Stimulated activated CD4-positive, alpha-beta T cell treated with anti-CD3 and anti-CD28 coated beads, Interleukin-2, amount 100 ng/mL, for 24 hours (primary cell): ENCODE measurements at places on chromosomes 1 and 21.

GRCh38 chr1:3657578-3658230 is 5.4 kb downstream of the TP73 start:
- no peak for DNase-seq

- no peak for DNase-seq
These were observed 43.6 kb downstream of the PTPRU start for GRCh38 chr1:29279951-29280391.

DNA sequence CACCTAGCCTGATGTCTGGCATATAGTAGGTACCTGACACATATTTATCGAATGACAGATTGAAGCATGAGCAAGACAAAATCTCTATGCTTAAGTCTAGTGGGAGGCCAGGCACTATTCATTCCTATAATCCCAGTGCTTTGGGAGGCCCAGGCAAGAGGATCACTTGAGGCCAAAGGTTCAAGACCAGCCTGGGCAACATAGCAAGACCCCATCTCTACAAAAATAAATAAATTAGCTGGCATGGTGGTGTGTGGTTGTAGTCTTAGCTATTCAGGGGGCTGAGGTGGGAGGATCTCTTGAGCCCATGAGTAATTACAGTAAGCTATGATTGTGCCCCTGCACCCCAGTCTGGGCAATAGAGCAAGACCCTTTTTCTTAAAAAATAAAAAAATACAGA is 23.2 kb upstream of the TUT4 start:
- no peak for DNase-seq

- DNase-seq, result peak; percentile 96
These were observed at the start of gene CHTOP for GRCh38 chr1:153633754-153634665. CHTOP (plus strand) TSS chr1:153634066; CDS start chr1:153636589, 2,523 bp downstream.

DNA sequence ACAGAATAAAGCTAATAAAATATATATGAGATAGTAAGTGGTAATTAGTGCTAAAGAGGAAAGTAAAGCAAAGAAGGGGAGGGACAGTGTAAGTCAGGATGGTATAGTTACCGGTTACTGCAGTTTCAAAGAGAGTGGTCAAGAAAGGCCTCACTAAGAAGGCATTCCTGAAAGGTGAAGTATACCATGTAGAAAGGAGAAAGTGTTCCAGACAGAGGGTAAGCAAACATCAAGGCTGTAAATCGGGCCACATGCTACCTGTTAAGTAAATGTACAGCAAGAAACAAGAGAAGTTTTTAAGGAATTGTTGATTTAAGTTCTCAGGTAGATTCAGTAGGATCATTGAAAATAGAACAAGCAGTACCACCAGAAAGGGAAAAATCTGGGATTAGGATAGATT is 9.7 kb downstream of the DESI2 start:
- DNase-seq, result no peak

DNA sequence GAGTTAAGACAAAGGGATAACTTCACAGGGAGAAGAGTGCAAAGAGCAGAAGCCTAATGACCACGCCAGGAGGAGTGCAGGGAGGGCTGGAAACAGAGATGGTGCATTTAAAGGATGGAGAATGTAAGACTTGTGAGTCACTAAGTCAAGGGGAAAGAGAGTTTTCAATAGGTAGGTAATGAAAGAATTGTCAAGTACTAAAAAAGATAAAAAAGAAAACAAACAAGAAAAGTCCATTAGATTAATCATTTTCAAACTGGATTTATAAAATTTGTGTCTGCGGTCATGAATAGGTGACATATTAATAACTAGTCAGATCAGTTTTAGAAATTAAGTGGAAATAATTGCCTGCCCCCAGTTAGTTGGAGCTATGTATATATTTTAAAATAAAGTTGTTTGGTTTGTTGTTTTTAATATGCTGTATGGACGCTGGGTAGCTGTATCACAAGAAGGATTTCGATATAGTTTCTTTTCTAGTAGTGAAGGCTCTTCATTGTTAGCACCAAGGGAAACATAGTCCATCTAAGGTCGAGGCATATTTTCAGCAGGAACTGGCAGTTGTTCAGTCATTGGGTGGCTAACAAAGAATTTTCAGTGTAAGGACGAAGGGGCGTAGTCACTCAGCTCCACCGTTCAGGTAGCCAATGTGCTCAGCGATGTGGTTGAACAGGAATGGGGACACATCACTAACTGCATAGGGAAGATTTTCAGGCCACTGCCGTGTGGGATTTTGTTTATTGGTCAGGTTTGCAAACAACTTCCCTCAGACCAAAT is 203.0 kb downstream of the TGFB2 start:
- no peak for DNase-seq

GRCh38 chr1:230824551-230824918 is 43.8 kb downstream of the C1orf198 start:
- DNase-seq, result no peak

DNA sequence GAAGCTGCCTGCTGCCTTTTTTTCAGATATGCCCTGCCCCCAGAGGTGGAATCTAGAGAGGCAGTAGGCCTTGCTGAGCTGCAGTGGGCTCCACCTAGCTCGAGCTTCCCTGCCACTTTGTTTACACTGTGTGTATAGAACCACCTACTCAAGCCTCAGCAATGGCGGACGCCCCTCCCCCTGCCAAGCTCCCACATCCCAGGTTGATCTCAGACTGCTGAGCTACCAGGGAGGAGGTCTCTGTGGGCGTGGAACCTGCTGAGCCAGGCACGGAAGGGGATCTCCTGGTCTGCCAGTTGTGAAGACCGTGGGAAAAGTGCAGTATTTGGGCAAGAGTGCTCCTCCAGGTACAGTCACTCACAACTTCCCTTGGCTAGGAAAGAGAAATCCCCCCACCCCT is 65.1 kb downstream of the MSH4 start:
- DNase-seq, result no peak

- no peak for DNase-seq
These were observed 12.5 kb upstream of the GPR153 start for GRCh38 chr1:6273380-6273891.

- DNase-seq, result no peak
These were observed 59.6 kb upstream of the MACF1 start for GRCh38 chr1:39144924-39145323.

GRCh38 chr1:33826311-33826710 is 37.6 kb upstream of the HMGB4 start:
- no peak for DNase-seq

- DNase-seq, result no peak
These were observed 75.1 kb downstream of the LAMC1 start for GRCh38 chr1:183098317-183098716.

DNA sequence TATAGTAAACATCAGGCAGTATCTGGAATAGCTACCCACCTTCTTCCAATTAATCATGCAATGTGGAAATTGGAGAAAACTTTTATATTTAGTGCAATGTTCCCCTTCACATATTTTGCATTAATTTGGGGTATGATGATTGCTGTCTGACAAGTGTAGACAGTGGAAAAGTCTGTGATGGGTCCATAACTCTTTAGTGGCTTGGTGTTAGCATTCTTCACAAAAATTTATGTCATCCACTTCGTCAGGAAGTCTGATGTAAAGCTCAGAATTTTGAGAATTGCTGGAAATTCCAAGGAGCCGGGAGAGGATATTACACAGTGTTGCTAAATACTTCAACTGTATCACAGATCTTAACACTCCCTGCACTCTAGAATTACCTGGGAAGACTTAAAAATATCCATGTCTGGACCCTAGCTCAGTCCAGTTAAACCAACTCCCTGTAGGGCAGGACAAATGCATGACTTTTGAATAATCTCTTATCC is 549.7 kb upstream of the PLXNA2 start:
- DNase-seq, result no peak

DNA sequence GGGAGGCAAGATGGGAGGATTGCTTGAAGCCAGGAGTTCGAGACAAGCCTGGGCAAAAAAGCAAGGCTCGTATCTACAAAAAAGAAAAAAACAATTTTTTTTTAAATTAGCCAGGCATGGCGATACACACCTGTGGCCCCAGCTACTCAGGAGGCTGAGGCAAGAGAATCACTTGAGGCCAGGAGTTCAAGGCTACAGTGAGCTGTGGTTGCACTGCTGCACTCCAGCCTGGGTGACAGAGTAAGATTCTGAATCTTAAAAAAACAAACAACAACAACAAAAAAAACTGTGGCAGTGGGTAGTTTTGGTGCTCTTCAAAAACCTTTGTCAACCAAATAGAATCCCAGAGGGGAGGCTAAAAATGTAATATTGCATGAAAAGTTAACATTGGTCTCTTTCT is 734 bp downstream of the PTPN22 start:
- no peak for DNase-seq

GRCh38 chr1:22327411-22327810 is 124.2 kb upstream of the ZBTB40 start:
- no peak for DNase-seq

DNA sequence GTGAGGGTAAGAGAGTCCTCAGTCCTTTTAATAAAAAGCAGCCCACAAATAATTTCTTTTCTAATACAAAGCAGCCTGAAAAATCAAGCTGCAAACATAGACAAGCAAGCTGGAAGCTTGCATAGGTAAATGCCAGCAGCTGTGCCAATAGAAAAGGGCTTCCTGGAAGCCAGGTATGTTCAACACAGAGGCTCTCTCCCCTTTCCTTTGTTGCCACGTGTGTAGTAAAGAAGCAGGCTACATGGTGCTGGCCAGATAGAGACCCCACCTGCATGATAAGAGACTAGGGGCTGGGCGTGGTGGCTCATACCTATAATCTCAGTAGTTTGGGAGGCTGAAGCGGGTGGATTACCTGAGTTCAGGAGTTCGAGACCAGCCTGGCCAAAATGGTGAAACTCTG is 50.1 kb upstream of the ERRFI1 start:
- no peak for DNase-seq

DNA sequence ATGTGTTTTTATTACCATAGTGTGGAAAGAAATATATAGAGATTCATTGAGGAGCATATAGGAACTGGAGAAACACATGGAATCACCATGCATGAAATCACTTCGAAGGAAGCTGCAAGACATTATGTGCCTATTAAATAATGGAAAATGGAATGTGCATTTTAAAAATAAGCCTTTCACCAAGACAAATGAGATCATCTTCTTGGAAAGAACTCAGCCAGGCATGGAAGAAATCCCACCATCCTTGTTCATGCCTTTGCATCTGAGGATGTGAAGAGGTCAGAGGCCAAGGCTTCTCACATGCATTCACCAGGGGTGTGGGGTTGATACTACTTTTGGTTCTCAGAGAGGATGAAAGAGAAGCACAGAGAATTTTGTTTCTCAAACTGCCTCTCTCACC is 50.0 kb downstream of the C1orf198 start:
- DNase-seq, result no peak

- DNase-seq, result no peak
These were observed 4.8 kb upstream of the IL24 start for GRCh38 chr1:206892351-206892984.

GRCh38 chr1:203269654-203270020 is 35.7 kb upstream of the BTG2 start:
- no peak for DNase-seq

DNA sequence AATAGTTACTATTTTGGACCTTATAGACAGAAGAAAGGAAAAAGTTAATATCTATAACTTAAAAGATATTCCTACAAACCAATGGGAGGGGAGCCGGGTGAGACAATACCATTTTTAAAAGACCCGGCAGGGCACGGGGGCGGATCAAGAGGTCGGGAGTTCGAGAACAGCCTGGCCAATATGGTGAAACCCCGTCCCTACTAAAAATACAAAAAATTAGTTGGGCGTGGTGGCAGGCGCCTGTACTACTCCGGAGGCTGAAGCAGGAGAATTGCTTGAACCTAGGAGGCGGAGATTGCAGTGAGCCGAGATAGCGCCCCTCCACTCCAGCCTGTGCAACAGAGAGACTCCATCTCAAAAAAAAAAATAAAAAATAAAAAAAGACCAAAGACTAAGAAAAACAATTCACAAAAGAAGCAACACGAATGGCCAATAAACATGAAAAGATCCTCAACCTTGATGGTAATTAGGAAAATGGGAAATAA is 1.2 kb upstream of the PSMB2 start:
- peak; percentile 38 for DNase-seq

DNA sequence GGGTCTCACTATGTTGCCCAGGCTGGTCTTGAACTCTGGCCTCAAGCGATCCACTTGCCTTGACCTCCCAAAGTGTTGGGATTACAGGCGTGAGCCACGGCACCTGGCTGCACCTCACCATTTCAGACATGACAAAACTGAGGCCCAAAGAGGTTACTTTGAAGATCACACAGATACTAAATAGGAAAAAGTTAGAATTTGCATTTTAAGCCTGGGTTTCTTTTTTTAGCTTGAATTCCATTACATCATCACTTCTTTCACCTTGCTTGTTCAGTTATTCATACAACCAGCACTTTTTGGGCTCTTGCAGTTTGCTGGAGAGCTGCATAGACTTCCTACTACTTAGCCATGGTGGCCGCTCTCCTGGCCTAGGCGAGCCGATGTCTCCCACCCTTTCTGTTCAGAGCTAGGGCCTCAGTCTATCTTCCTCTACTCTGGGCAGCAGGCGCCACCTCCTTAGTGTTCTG is 16.3 kb upstream of the CD2 start:
- DNase-seq, result peak; percentile 61

GRCh38 chr1:240516069-240516468 is 95.9 kb downstream of the GREM2 start:
- DNase-seq, result no peak

GRCh38 chr1:236370420-236370819 is 23.7 kb upstream of the EDARADD start:
- no peak for DNase-seq

- no peak for DNase-seq
These were observed 975.7 kb upstream of the ADGRL4 start for GRCh38 chr1:79982211-79982610.

- DNase-seq, result no peak
These were observed 606.5 kb upstream of the CAMK1G start for GRCh38 chr1:208977012-208977411.

- no peak for DNase-seq
These were observed 188.7 kb upstream of the ATP1B1 start for GRCh38 chr1:168917796-168918195.

DNA sequence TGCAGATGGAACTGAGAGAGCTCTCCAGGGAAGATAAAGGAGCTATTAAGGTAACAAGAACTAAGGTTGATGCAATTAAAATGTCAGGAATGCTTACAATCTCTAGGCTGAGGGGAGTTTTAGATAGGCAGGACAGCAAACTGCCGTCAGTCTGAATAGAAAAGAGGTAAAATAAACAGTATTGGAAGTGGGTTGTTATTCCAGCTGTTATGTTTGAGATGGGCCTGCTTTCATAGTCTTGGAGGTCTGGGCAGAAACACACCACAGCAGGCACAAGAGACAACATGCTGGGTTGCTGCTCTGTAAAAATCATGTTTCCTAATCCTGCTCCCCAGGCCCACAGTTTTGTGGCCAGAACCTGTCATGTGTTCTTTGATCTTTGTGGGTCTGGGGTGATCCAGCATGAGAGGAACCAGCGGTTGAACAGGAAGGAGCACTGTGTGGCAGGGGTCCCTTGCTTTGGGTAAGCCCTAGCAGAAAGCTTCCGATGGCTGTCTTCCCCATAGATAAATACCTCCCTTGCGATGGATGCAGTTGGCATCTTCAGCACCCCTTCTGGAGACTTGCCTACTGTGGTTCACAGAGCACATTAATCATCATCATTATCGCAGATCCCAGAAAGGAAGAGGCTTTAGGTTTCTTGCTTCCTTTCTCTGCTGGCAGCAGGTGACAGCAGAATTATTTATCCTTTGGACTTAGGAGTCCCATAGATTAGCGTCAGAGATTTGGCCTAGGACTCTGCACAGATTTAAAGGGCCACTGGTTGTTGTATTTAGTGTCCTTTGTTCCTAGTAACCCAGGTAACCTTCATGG is 97.1 kb downstream of the AK5 start:
- no peak for DNase-seq
